ENCODE measurements at places on chromosomes 6 and 20. TPM values are rescaled to one million over a fixed set of nuclear protein-coding genes. Genes with fewer than 3 reads are reported as not detected.
A peak's percentile ranks its signal among the peaks of the same experiment; 100 is the strongest.

GRCh38 chr6:159065759-159066329, 21.1 kb upstream of the TAGAP start:
- peak; percentile 30 for DNase-seq

DNA sequence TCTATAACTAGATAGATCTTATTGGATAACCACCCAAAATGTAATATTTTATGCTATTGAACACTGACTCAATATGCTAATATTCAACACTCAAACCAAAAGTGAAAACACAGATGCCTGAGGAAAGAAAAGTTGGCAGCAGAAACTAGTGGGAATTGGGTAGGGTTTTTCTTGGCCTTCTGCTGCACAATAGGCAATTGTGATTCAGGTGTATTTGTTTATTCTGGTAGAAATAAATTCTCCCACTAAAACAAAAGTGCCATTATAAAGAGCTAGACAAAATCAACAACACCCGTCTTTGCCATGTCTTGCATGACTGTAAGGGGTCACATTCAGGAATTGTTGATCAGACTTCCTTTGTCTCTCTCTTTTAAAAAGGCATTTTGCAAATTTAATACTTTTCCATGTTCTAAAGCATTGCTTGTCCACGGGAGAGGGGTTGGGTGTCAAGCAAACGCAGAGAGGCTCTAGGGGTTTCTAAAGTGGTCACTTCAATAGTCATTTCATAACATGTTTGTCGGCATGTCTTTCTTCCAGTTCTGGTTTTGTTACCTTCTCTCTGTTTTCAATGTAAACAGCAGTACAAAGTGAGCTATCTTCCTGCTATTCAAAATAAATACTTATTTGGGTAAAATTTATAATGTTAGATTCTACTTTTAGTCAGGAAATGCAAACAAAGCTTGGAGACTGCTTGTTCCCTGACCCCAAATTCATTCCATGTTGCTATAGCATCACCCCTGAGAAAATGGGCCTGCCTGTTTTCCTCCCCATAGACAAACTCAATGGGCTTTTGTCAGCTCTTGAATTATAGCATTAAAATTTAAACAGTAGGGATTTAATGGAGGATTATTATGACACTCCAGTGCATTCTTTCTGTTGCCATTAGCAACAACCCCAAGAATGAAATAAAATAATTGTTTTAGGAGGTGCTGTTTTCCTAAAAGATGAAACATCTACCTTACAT, 217.0 kb upstream of the CCN2 start:
- DNase-seq: peak; percentile 49

DNA sequence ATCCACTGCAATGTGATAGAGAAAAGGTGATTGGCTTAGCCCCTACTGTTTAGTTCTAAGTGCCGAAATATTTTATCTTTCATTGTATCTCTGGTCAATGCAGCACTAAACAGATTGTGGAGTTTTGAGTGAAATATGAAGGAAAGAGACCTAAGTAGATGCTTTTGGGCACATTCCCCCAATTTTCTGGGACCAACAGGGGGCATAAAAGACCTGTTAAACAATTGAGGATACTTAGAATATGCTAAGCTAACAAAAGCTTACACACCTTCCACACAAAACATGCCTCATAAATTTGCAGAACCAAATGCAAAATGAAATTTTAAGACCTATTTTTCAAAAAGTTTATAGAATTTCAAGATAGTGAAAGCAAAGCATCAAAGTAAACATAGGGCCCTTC, 746.9 kb downstream of the TBC1D32 start:
- DNase-seq: no peak

GRCh38 chr6:43216200-43216599, 13.1 kb downstream of the DNPH1 start:
- DNase-seq: no peak

GRCh38 chr6:26420688-26421171, 18.7 kb downstream of the BTN3A1 start:
- peak; percentile 39 for DNase-seq

- no peak for DNase-seq
Observed at GRCh38 chr20:44392776-44393607, 37.5 kb downstream of the HNF4A start.

DNA sequence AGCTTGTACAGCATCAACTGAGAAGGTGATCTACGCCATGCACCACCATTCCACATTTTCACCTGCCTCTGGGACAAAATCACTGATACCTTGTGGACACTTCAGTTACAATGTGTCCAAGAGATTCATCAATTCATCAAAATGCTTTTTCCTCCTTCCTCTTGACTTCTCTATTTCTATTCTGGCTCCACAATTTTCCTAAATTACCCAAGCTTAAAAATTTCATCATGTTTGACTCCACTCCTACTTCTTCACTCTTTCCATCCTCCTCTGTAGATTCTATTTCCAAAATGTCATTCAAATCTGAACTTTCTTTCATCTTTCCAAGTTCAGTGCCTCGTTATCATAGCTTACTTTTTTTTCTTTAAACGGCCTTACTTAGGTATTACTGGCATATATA, 172.2 kb downstream of the BTBD9 start:
- no peak for DNase-seq

DNA sequence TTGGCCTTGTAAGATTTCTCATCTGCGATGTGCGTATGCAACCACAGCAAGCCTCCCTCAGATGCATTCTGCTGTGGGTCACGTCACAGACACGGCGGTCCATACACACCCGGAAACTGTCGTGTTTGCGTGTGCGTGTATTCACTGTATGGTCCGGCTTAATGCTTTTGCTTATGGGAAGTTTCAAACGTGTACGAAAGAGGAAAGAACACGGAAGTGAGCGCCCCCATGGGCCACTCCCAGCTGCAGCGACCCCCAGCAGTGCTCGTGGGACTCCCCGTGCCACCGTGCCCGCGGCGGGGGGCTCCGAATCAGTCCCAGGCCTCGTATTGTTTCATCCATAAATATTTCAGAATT, 10.2 kb downstream of the DLL1 start:
- no peak for DNase-seq

- DNase-seq: no peak
Observed at GRCh38 chr20:3730803-3731672, 1.4 kb upstream of the HSPA12B start.

GRCh38 chr20:25270829-25271251, 23.0 kb downstream of the PYGB start:
- DNase-seq: no peak

GRCh38 chr6:5034328-5034727, 30.5 kb upstream of the RPP40 start:
- no peak for DNase-seq

DNA sequence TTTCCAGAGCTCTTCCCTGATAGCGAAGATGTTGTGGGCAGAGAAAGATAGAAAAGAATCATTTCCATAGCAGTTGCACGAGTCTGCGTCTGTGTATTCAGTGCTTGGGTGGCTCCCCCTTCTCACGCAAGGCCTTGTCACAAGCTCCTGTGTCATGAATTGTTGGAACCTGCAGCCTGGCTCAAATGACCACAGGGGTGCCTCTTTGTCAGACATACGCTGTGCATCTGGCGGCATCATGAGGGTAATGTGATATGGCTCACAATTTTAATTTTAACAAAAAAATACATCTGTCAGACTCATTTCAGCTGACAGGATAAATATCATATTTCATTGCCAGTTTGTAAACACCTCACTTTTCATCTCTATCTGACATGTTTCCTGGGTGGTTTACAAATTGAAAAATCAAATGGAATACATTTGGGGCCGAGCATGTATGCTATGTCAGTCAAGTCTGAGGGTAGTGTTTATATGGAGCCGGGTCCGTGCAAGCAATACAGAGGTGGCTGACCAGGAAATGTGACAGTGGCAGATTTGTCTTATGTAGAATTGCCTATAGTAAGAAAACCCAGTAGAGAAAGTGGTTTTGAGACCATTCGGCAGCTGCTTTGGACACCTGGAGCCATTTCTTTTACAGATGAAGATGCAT, 90.9 kb downstream of the CAP2 start:
- no peak for DNase-seq

- DNase-seq: peak; percentile 1
Observed at GRCh38 chr6:156175971-156176421, 601.2 kb upstream of the ARID1B start.

DNA sequence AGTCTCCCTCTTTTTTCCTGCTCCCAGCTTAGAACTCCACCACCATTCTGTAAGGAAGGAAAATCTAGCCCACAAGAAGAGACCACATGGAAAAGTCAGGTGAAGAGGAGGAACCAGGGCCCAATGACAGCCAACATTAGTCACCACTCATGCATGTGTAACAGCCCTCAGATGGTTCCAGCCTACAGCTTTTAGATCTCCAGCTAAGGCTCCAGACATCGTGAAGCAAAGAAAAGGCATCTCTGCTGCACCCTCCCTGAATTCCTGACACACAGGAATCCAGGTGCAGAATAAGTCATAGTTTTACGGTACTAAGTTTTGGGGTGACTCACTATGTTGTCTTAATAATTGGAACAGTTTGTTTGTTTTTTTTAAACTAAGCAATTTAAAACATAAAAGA, 25.5 kb downstream of the DCDC2 start:
- peak; percentile 40 for DNase-seq

DNA sequence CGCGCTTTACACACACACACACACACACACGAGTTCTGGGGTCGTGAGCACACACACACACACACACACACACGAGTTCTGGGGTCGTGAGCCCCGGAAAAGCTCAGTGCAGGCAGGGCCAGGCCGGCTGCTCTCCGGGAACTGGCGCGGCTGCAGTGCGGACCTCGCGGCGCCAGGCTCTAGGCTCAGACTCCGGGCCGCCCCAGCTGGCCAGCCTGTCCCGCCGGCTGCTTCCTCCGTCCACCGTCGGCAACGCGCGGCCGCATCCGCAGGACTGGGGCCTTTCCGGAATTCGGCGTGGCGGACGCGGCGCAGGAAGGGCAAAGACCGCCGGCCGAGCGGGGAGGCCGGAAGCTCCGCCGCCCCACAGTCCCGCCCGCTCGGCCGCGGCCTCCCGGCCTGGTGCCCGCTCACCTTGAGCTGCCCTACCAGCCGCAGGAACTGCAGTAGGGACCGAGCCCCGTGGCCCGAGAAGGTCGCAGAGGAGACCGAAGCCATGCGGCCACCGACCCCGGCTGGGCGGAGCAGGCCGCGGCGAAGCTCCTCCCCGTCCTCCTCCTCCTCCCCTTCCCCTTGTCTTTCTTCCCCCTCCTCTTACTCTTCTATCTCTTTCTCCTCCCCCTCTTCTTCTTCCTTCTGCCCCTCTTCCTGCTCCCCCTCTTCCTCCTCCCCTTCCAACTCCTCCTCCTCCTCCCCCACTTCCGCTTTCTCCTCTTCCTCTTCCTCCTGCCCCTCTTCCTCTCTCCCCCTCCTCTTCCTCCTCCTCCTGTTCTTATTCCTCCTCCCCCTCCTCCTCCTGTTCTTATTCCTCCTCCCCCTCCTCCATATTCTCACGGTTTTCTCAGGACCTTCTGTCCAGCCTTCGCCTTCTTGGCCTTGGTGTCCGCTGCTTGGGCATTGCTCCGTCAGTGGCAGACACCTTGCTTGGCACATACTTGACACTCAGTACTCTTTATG, at the start of gene HDDC2:
Gene HDDC2 (minus strand): TSS at position 533 of the 957 bp plus-strand sequence. CDS start 35 bp downstream, at position 498.
- DNase-seq: peak; percentile 81

GRCh38 chr20:39878809-39879208, 810.2 kb downstream of the MAFB start:
- DNase-seq: peak; percentile 30

RALGAPA2 gene
- 5.6 TPM for total RNA-seq

ZNF341 gene
- 1.3 TPM for total RNA-seq

MOXD1 gene
- 15.1 TPM for total RNA-seq

CSTF1 gene
- total RNA-seq: 22.9 TPM

TRAPPC3L gene
- not detected for total RNA-seq

MAP7 gene
- 1.3 TPM for total RNA-seq

FAM50B gene
- total RNA-seq: 6.0 TPM

RMND1 gene
- total RNA-seq: 30.0 TPM

DACT2 gene
- total RNA-seq: not detected

EPPIN gene
- total RNA-seq: not detected

SPATS1 gene
- total RNA-seq: not detected
